Left ventricle myocardium inferior (tissue), 1 donor: ENCODE measurements at places on chromosomes 16 and 17. TPM values are rescaled to one million over a fixed set of nuclear protein-coding genes. Genes with fewer than 3 reads are reported as not detected.
A peak's percentile ranks its signal among the peaks of the same experiment; 100 is the strongest.

The PTGES3L gene
- total RNA-seq = 37.9 TPM

The LRRC37A2 gene
- 6.0 TPM for total RNA-seq

The ARSG gene
- total RNA-seq = 3.7 TPM

The TOM1L2 gene
- 284 TPM for total RNA-seq

The SPATA22 gene
- 0.44 TPM for total RNA-seq

The ITGAL gene
- total RNA-seq = 2.4 TPM

The ALOX15B gene
- total RNA-seq = not detected

The CCL11 gene
- total RNA-seq = 3.8 TPM

The TRAF7 gene
- 26.0 TPM for total RNA-seq

The BICDL2 gene
- 0.05 TPM for total RNA-seq

The KRTAP4-9 gene
- not detected for total RNA-seq

The ENPP7 gene
- not detected for total RNA-seq

The LPO gene
- total RNA-seq = not detected

The BLMH gene
- 14.9 TPM for total RNA-seq

The CHD3 gene
- 15.6 TPM for total RNA-seq

The GPR139 gene
- total RNA-seq = not detected

The ITGAD gene
- not detected for total RNA-seq

DNA sequence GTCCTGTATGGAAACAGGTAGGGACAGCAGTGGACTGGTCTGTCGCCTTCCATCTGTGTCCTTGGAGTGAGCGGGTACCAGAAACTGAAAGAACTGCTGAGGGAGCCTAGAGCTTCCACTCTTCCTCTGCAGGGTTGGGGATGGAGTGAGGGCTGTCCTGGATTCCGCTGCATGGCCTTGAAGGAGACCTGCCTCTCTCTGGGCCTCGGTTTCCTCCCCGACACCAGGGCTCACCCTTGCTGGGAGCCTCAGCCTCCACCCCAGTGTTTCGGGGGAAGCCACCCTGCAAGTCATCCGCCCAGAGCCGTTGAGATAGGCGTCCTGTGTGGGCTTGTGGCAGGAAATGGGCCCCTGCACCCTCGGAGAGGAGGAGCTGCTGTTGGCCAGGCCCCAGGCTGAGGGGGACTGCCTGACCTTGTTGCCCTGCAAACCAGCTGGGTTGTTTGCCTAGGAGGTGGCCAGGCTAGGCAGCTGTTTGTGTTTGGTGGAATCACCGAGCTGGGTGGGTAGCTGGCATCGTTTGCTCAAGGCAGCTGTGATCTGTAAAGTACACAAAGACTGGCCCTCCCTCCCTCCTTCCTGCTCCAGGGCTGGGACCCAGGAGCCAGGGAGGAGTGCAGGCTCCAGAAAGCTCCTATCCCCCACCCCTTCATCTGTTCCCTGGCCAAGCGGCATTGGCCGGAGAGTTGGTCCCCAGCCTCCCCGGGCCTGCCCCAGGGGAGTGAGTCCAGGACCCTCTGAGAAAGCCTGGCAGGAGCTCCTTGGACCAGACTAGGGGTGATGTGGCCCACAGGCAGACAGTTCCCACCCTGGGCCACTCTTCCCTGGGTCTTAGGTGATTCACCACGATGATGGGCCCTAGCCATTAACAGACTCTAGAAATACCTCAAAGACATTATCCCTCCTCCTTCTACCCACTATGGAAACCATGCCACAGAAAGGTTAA, 1.3 kb downstream of the RAB37 start:
- DNase-seq = peak; percentile 53

GRCh38 chr17:65055708-65056638, 567 bp downstream of the GNA13 start:
- peak; percentile 63 for DNase-seq

DNA sequence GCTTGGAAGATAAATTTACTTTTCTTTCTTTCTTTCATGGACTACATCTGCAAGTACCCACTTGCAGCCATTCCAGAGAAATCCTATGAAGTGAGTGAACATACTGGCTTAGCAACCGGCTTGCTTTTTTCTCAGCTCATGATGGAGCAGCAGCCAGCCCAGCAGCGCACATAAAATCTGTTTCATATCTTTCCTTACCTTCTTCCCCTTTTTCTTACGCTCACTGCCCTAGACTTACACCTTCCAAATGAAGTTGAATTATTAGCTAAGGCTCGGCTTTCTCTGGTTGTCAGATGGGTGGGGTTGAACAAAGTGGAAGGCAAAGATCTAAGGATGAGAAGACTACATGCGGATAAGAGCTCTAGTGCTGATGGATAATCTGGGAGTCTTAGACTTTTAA, 13.9 kb upstream of the ABCA8 start:
- no peak for DNase-seq

DNA sequence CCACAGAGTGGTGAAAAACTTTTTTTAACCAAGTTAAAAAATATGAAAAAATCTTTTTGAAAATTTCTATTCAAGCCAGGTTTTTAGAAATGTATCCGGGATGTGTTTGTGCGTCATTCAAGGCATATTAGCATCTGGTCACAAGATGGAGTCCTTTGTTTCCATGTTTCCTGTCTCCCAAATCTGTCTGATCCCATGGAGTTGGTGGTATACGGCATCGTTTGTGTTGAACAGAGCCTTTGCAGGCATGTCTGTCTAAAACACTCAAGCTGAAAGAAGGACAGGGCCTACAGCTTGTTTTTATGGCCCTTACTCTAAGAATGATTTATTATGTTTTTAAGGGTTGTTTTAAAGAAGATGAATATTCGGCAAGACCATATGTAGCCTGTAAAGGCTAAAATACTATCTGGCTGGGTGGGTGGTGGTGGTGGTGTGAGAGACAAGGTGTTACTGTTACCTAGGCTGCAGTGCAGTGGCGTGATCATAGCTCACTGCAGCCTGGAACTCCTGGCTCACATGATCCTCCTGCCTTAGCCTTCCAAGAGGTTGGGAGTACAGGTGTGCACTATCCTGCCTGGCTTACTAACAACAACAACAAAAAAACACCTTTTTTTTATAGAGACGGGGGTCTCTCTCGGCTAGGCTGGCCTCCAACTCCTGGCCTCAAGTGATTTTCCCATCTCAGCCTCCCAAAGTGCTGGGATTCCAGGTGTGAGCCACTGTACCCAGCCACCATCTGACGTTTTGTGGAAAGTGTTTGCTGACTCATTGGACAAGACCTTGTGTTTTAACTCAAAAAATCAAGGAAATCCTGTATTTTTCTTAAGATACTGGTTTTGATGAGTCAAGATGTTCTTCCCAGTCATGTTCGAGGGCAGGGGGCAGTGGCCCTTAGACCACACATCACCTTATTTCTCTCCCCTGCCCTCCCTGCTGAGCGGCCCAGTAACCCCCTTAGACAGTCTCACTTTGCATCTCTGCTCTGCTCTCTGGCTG, 52.2 kb downstream of the NDE1 start:
- DNase-seq = no peak

DNA sequence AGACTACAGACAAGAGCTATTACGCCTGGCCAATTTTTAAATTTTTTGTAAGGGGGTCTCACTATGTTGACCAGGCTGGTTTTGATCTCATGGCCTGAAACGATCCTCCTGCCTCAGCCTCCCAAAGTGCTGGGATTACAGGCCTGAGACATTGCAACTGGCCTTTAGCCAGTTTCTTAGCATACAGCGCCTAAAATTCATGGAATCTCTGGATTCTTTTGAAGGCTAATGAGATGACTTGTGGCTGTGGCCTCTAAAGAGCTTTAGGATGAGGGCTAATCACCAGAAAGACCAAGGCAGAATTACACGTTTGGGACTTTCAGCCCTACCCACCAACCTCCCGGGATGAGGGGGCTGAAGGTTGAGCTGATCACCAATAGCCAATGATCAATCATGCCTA, 34.6 kb downstream of the AKAP10 start:
- DNase-seq = no peak

GRCh38 chr16:88016964-88017363, 65.7 kb downstream of the BANP start:
- no peak for DNase-seq

DNA sequence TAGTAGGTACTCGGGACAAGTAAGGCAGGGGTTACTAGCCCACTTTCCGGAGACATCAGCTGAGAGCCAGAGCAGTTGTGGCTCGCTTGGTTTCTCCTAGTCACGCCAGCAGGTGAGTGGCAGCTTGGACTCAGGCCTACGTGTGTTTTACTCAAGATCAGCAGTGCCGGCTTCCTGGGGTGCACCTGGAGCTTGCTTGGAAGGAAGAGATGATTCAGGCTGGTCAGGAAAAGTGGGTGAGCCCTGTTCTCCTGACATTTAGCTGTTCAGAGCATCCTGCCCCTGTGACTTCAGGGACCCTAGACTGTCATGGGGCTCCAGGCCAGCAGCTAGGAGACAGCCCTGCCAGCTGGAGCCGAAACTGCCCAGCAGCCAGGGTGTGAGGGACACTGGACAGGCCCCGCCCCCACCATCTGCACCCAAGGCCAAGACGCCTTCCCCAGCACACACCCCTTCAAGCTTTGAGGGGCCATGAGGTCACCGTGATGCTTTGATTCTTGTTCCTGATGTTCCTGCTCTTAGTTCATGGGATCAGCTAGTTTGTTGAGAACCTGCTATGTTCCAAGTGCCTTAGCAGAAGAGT, 238.0 kb upstream of the CIBAR2 start:
- DNase-seq = no peak

GRCh38 chr16:67752641-67753040, 33.5 kb upstream of the GFOD2 start:
- no peak for DNase-seq

GRCh38 chr17:34081269-34081668, 173.8 kb upstream of the CCL2 start:
- DNase-seq = no peak

- peak; percentile 86 for DNase-seq
Observed at GRCh38 chr16:25066747-25067631, 44.6 kb upstream of the LCMT1 start.

DNA sequence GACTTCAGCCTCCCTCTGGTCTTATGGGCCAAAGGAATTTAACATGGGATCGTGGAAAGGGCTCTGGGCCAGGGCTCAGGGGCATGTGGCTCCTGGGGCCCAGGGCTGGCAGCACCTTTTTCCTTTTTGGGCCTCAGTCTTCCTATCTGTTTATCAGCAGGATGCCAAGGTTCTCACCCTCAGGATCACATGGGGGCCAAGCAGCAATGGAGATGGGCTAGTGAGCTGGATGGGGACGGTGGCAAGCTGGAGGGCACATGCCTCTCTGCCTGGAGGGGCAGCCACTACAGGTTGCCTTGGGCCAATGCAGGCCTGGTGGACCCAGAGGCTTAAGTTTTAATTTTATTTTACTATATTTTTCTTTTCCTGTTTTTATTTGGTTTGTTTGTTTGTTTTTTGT, 95.4 kb downstream of the CYLD start:
- DNase-seq = no peak

- DNase-seq = no peak
Observed at GRCh38 chr16:69277413-69277812, 33.7 kb upstream of the VPS4A start.

DNA sequence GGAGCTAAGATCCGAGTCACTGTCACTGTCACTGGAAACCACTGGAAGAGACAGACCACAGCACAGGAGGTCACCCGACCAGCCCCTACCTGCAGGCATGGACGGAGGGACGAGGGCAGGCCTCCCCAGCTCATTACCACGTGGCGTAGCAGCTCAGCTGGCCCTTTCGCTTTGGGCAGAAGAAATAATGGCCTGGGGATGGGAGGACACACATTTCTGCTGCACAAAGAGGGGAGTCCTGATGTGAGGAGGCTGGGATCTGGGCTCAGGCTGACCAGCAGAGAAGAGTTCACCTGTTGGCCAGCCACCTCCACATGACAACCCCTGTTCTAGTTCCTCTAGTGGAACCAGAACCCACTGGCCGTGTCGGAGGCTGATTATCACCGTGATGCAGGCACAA, 38.2 kb upstream of the DOC2B start:
- DNase-seq = no peak

GRCh38 chr17:29546085-29546484, 20.8 kb downstream of the ABHD15 start:
- no peak for DNase-seq

- no peak for DNase-seq
Observed at GRCh38 chr16:79347277-79347676, 253.3 kb downstream of the MAF start.

DNA sequence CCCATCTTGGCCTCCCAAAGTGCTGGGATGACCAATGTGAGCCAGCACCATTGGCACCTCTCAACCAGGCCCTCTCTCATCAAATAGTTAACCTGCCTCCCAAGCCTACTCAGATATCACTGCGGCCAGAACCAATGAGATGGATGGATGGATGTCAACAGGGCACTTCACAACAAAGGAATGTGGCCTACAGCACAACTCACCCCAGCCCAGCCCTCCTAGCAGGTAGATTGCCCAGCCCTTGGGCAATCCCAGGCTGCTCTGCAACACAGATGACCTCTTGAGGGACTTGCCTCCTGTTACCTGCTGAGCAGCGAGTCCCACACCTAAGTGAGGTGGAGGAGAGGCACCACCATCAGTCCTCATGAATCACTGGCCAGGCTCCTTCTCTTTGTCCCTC, 22.6 kb upstream of the KIFC3 start:
- DNase-seq = no peak

DNA sequence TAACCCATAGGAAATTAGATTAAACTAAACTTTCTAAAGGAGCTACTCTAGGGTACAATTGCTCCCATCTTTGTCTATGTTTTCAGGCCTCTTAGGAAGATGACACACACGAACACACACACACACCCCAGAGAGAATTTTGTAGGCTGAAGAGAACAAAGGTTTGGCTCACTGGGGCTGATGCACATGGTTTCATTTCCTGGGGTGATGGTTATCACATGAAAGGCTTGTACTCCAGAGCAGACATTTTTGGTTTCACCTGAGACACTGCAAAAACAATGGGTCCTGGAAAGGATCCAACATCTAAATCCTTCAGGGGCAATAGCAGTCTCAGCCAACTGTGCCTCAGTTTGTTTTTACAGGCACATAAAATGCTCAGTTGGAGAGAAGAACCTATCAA, 62.8 kb downstream of the GRB7 start:
- no peak for DNase-seq

GRCh38 chr16:56324406-56324805, 100.9 kb downstream of the AMFR start:
- DNase-seq = no peak

- no peak for DNase-seq
Observed at GRCh38 chr17:35185849-35186248, 8.3 kb downstream of the SLC35G3 start.

GRCh38 chr17:40960144-40960543, 6.6 kb downstream of the KRT39 start:
- no peak for DNase-seq

- no peak for DNase-seq
Observed at GRCh38 chr17:66371561-66371960, 69.1 kb downstream of the PRKCA start.

DNA sequence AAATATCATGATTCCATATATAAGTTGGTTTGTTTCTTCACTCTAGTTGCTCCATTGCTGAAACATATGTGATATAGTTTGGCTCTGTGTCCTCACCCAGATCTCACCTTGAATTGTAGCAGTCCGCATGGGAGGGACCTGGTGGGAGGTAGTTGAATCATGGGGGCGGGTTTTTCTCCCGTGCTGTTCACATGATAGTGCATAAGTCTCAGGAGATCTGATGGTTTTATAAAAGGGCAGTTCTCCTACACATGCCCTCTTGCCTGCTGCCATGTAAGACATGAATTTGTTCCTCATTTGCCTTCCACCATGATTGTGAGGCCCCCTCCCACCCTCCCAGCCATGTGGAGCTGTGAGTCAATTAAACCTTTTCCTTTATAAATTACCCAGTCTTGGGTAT, 915.5 kb downstream of the KCNJ2 start:
- DNase-seq = no peak
